ENCODE measurements at places on chromosomes 3 and 15.

DNA sequence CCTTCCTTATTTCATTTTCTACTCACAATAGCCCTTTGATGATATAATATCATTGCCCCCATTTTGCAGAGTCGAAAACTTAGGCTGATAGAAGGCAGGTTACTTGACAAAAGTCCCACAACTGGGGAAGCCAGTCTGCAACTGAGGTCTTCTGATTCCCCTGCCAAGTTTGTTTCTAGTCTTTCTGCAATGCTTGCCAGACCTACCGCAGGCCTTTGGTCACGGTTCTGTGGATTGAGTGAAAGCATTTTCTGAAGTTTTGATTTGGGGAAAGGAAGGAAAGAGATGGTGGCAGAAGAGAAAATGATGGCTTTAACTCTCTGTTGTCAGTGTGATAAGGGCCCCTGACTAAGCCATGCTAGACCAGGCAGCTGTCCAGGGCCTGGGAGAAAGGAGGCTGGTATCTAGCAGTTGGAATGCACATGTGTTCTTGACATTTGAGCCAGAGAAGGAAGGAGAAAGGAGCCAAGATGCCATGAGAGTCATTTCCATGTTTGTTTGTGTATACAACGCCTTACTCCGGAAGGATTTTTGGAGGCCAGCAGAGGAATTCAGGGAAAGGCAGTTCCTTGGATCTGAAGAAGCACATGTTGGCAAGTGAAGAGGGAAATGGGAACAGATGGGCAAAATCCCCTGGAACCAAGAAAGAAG lies 29.9 kb downstream of the FAH start:
- no peak for DNase-seq

DNA sequence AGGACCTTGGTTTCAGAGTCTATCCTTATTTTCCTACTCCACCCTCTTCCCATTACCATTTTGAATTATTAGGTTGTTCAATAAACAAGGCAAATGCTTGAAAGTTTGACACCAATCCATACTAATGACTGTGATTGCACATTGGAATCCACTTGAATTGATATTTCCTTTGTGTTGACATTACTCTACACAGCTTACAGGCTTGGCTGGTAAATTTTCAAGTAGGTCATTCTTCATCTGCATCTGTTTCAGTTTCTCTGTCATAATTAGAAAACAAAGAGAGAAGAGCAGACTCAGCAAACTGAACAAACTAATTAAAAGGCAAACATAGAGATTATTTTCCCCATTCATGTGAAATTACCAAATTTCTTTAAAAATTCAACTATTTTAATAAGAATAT lies 732.9 kb upstream of the BCHE start:
- DNase-seq, result no peak

DNA sequence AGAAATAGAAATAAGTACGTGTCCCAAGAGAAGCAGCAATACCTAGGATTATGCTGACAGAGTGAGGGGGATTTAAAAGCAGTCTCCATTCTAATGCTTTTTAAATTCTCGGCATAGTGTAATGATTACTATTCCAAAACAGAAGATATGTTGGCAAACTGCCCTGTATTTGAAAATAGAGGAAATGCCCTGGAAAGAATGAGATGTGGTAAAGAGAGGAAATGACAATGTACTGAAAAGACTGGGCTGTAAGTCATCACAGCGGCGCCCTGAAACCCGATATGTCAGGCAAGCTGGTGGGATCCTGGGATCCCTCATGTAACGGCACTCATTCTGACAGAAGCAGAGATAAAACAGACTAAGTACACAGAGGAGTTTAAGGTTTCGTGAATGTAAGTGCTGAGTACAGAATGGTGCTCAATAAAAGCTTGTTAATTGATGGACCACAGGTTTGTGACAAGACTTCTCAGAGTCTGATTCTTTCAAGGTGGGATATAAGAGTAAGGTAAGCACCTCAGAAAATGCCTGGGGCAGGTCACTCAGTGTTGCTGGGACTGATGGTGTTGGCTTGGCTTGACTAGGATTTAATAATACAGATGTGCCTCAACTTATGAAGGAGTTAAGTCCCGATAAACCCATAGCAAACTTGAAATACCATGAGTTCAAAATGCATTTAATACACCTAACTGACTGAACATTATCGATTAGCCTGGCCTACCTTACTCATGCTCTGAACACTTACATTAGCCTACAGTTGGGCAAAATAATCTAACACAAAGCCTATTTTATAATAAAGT lies 91.4 kb downstream of the NFKBIZ start:
- DNase-seq, result no peak

DNA sequence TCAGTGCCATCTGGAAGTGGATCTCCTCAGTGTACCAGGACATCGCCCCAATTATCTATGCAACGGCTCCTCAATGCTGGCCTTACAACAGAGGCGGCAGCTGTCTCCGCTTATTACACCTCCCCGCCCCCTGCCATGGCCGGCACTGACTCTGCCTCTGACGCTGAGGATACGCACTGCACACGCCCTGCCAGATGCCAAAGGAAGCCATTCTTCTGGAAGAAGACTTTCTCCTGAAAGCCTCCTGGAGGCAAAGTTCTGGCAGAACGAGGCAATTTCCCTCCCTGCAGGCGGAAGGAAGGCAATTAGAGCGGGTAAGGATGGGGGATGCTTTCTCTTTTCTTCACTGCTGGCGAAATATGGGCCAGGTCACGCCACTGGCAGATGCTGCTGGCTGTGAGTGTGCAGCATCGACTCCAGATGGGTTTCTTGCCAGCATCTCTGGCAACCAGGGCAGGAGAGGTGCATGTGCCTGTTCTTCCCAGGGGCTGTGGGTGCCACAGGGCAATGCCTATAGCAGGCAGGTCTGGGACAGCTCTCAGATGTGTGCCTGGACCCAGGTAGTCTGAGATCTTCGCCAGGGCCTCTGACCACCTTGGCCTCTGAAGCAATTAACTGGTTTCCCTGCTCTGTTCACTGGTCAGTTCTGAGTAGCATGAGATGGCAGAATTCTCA lies 62.2 kb upstream of the MRPS22 start:
- DNase-seq, result no peak

DNA sequence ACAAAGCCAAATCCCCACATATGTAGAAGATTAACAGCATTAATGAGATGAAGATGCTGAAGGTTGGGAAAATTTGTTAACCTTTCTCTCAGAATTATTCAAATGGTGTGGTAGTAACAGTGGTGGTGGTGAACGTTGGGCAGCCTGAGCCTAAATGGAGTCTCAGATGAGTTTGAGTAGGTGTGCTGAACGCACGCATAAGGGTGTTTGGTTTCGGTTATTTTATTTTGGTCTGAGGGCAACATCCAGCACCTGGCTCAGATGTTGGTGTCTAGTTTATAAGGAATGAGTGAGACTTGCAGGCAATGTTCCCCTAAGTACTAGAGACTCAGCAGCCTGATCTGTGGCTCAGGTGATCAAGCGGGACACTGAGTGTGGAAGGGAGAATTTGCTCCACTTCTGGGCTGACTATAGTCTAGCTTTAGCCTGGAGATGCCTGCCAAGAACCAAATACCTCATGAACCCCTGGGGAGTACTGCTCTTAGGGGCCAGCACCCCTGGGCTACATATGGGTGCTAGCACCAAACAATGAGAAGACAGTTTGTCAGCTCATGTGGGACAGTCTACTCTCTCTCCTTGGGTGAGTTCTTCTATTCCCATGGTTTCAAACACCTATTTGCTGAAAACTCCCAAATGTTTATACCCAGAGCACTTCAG lies 39.5 kb upstream of the ATP2C1 start:
- no peak for DNase-seq

DNA sequence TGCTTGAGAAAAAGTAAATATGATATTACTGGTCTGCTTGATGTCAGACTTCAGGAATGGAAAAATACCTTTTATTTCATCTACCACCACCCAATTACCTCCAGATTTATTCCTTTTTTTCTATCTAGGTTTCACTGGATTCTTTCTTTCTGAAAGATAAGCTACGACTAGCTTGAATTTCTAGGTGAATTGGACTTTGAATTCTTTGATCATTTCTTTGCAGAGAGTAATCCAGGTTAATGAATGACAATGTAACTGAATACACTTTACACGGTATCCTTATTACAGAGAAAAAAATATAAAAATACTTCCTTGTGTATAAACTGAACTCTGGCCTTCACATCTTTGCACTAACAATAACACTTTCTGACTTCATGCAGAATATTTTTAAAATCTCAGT lies 59.5 kb upstream of the TRPC1 start:
- no peak for DNase-seq

- DNase-seq, result no peak
Observed at GRCh38 chr3:5312290-5312689, 124.8 kb downstream of the EDEM1 start.

DNA sequence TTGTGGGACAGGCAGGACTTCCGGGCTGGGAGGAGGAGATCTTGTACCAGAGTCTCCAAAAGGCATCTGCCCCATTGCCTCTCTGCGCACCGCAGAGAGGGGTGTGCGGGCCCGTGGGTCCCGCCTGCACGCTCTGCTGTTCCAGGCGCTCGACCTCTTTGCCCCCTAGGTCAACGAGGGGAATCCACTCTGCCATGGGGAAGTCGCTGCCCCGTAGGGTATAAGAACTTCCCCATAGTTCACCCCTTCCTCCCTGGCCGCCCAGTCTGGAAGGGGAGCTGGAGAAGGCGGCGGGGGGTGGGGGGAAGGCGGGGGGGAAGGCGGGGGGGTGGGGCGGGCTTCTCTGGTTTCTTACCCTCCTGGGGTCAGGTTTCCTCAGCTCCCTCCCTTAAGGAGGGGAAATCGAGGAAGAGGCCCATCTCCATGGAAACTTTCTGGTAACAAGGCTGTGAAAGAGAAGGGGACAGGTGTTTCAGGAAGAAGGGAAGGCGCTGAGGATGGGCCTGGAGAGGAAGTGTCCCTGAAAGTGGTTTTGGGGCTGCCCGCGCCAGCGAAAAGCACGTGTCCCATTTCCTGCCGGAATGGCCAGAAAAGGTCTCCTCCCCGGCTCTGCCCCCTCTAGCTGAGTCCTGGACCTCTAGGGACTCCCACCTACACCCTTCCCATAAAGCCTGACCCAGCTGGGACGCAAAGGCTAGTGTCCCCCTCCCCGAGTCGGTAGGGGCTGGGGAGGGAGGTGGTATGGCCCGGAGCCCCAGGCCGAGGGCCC lies 27.5 kb downstream of the NR1I2 start:
- no peak for DNase-seq

DNA sequence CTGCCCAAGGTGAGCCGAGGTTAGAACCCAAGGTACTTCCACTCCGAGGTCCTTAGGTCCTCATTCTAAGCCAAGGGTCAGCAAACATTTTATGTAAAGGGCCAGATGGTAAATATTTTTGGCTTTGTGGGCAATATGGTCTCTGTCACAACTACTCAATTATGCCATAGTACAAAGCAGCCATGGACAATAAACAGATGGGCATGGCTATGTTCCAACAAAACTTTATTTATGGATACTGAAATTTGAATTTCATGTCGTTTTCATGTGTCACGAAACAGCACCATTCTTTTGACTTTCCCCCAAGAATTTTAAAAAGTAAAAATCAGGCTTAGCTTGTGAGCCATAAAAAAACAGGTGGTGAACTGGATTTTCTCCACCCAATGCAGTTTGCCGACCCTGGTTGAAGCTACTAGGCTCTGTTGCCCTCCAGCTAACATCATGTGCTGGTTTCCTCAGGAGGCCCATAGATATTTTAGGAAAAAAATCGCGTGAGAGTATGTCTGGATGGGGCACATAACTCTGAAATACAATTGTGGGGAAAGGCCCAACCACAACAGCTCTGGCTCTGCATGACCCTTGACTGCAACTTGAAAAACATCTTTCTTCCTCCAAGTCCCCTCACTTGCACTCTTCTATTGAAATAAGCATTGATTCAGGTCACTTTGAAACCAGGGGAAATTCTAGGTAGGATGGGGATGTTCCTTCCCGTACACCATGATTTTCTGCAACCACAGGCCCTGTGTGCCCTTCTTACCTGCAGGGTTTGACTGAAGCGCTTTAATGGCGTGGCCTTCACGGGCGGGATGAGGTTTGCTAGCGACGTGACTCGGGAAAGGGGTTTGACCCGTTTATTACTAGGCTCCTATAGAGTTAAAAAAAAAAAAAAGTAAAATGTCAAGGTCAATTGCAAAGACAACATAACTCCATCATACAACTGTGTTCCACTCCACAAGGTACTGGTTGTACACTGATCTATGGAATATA lies 28.5 kb downstream of the ARHGEF3 start:
- DNase-seq, result no peak

GRCh38 chr3:138985932-138986331 lies 20.1 kb downstream of the PRR23A start:
- no peak for DNase-seq

GRCh38 chr3:185052631-185053030 lies 100.2 kb downstream of the C3orf70 start:
- no peak for DNase-seq

GRCh38 chr3:68706096-68706495 lies 226.3 kb downstream of the TAFA4 start:
- DNase-seq, result no peak

DNA sequence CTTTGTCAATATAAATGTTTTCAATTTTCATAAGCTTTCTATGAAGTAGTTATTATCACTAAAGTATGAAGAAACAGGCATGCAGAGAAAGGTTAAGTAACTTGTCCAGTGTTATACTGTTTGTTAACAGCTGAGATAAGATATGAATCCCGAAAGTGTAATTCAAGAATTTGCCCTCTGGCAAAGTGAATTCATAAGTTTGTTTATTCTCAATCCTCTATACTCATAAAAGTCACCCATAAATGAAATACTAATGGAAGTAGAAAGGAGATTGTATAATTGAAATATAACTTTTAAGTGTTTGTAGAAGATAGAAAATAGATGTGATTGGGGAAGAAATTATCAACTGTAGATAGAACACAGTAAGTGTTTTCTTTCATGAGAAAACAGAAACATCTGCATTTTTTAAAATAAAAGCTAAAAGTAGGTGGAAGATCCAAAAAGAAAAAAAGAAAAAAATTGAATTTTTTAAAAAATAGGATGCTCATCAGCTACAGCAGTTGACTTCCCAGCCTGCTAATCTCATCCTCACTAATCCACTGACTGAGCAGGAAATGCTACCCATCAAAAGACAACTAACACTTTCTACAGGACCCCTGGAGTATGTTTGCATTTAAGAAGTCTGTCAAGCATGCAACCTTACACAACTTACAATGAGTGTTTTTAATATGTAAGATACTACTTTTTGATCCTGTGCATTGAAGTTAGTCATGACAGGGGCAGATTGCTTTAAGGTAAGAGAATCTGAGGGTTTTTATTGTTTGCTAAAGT lies 878.1 kb downstream of the SI start:
- DNase-seq, result no peak

GRCh38 chr3:174873832-174874657 lies 14.9 kb downstream of the NAALADL2 start:
- no peak for DNase-seq

DNA sequence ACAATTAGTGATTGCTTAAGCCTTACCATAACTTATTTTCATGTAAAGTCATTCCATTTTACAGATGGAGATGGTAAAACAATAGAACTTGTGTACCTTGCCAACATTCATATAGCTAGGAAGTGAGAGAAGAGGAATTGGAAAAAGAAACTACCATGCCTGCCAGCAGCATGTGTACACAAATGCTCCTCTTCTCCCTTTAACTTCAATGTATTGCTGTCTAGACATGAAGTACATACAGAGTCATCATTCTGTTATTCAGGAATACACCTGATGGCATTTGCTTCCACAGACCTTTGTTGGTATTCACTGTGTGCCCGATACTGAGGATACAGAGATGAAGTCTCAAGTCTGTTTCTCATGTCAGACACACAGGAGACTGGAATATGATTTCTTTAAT lies 7.1 kb upstream of the TMEM207 start:
- DNase-seq, result no peak

Data from stimulated activated CD4-positive, alpha-beta T cell treated with anti-CD3 and anti-CD28 coated beads, Interleukin-1b, Interleukin-23, amount 100 ng/mL, for 24 hours (primary cell).